ENCODE measurements at places on chromosomes 2 and 18. TPM values are rescaled to one million over a fixed set of nuclear protein-coding genes. Genes with fewer than 3 reads are reported as not detected.

Gene ZNF519
- 5.1 TPM for total RNA-seq

Gene MAP2
- total RNA-seq = 8.8 TPM

Gene SERPINB2
- 33.7 TPM for total RNA-seq

Gene TUBA4B
- total RNA-seq = not detected

Gene MAP3K19
- total RNA-seq = not detected

- no peak for DNase-seq
These were observed 34.9 kb upstream of the PLA2R1 start for GRCh38 chr2:160097326-160097725.

- peak; percentile 57 for DNase-seq
These were observed 52.0 kb upstream of the FAM171B start for GRCh38 chr2:186641807-186642321.

- no peak for DNase-seq
These were observed 73.3 kb downstream of the KCNG2 start for GRCh38 chr18:79871026-79871390.

DNA sequence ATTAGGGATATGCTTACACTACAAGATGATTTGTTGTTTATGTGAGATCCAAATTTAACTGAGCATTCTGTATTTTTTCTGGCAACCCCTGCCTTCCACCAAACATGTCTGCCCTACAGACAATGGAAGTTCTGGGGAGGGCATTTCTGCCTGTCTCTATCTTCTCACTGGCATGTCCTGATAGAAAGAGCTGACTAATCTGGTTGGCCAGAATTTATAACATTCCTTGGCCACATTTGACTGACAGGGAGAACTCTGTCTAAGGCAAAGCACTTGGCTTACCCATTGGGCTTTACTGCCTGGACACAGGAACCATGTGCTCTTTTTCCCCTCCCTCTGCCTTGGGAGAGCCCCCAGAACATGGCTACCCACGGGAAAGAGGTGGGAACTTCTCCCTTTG lies 70.6 kb upstream of the TMEM178A start:
- no peak for DNase-seq

- DNase-seq = no peak
These were observed 299.3 kb downstream of the SOX11 start for GRCh38 chr2:5991305-5991968.

DNA sequence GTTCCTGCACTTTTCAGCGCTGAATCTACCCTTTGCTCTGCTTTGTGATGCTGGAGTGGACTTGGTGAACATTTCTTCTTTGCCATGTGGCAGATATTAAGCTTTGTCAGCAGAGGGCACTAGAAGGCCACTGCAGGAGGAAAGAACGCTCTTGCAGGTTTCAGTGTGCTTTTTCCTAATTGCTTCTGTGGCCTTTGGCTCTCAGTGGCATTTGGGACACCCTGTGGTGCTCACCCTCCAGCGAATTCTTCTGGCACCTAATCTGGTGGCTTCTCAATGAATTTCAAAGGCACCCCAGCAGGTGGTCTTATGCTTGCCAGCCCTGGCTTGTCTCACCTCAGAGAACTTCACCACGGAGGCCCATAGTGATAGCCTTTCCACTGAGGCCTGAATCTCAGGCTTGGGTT lies 146.7 kb downstream of the MYO3B start:
- peak; percentile 5 for DNase-seq

- no peak for DNase-seq
These were observed 306.4 kb downstream of the LPIN1 start for GRCh38 chr2:12052796-12053195.

All from glomerular endothelial cell (primary cell).